ENCODE measurements at places on chromosomes 1 and 21.
A peak's percentile ranks its signal among the peaks of the same experiment; 100 is the strongest.

DNA sequence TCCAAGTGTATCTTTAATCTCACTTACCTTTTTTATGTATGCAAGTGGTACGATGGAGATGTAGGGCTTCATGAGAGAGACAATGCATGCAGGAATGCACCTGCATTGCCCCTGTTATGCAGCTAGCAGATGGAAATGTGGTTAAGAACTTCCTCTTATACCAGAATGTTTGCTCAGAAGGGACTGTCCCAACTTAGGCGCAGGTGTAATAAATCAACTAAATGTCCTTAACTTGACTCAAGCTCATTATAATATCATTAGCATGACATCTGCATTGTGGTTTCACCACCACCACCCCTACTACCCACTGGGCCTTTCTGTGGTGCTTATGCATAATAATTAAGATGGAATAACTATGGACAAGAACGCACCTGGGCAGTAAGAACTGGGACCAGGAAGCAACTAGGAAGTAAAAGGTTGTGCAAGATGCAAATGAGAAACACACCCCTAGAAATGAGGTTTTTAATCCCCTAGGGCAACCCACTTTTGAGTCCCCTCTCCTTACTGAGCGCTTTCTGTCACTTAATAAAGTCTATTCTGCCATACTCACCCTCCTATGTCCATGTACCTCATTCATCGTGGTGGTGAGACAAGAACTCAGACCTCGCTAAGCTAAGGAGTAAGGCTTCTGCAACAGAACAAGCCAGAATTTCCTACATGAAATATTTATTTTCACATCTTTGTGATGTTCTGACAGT is 1103.3 kb upstream of the B3GALT2 start:
- DNase-seq = no peak

- no peak for DNase-seq
These were observed 1.3 kb upstream of the MPC2 start for GRCh38 chr1:167938080-167938636.

DNA sequence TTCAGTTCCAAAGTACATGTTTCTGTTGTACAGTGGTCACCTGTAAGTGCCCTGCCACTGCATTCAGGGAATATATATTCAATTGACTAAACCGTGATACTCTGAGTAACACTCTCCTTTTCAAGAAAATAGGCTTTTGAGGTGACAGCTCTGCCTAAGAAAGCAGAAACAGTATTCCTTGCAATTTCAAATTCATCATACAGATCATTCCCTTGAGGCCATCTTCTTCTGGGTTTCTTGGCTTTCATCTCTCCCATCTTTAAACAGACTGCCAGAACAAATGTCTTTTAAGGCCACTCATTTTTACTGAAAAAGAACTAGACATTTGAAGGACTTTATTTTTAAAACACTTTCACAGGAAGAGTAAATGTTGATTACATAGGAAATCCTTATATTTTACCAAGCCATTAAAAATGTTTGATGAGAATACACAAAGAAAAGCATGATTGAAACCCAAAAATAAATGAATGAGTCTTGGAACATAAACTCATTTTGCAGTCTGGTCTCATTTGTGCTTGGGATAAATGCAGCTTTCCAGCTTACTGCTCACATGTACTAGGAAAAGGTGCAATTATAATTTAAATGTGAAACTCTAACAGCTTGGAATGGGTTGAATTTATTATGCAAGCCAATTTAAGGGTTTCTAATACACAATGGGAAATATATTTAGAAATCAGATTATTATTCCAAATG is 34.7 kb downstream of the PLPPR5 start:
- DNase-seq = no peak

DNA sequence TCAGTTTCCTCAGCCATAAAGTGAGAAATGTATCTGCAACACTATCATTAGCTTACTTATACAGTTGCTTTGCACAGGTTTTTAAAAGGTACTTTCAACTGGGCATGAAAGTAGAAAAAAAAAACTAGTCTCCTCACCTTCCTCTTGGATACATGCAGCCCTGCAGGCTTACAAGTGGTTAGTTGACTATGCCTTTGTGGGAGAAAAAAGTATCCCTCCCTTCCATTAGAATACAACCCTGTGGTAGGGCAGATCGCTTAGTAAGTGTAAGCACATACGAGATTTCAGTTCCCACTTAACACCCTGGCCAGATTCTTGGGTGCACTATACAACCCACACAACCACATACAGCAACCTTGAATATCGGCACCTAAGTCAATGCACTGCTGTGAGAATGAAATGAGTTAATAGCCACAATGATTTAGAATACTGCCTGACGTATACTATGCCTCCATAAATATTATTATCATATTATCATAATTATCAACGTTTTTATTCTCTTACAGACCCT is 54.7 kb downstream of the PIGK start:
- no peak for DNase-seq

DNA sequence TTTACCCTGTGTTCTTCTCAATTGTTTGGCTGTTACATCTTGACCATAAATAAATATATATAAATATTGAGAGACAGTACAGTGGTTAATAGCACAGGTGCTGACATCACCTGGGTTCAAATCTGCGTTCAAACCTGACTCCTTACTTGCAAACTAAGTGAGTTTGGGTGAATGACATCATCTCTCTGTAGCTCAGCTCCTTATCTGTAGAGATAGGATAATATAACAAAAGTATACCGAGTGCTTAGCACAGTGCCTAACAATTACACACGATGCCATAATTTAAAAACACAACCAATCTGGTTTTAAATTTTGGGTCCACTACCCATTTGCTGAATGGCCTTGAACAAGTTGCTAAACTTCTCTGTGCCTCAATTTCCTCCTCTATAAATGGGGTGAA is 86.6 kb downstream of the RRAGC start:
- no peak for DNase-seq

GRCh38 chr1:12600335-12600734 is 17.7 kb downstream of the DHRS3 start:
- peak; percentile 51 for DNase-seq

GRCh38 chr1:17308593-17308992 is 596 bp downstream of the PADI4 start:
- DNase-seq = no peak

- no peak for DNase-seq
These were observed 192.0 kb downstream of the CACNA1E start for GRCh38 chr1:181675091-181675917.

All from fibroblast of the aortic adventitia (primary cell).